ENCODE measurements at places on chromosomes 6 and 20. TPM values are rescaled to one million over a fixed set of nuclear protein-coding genes. Genes with fewer than 3 reads are reported as not detected.

Gene GMDS
- 11.8 TPM for total RNA-seq

DNA sequence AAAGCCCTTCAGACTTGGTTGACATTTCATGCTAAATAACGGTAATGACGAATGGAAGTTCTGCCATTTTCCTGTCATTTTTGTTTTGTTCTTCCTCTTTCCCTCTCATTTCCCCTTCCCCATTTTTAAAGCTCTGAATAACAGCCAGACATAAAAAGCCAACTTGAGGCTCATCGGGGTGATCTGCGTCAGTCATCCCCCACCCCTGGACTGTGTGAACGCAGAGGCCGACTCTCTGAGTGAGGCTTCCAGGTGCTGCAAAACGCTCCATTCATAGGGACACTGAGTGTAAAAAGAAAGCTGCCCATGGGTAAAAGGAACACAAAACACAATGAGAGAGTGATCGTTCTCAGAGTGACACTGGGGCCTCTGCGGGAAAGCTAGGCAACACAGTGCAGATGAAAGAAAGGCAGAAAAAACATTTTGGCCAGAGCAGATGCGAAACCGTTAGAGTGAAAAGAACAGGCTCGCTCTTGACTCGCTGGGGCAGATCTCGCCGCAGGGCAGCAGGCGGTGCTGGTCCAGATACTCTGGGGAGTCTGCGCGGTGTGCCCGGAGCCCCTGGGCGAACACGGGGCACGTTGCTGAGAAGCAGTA, 684.8 kb downstream of the QKI start:
- DNase-seq: no peak

DNA sequence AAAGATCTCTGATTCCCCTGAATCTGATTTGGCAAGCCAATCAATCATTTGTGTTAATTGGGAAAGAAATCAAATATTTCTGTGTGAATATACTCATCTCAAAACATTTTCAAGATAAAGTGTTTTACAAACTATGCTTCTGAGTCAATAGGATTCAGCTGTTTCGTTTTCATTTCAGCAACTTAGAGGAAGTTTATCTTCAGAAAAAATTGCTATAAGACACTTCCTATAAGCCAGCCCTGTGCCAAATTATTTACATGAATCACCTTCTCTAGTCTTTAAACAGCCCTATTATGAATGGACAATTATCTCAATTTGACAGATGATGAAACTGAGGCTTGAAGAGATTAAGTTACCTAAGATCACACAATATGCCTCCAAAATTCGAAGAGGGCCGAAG, 10.9 kb downstream of the DEFB129 start:
- DNase-seq: no peak

GRCh38 chr6:69887026-69887425, 20.7 kb downstream of the COL19A1 start:
- no peak for DNase-seq

- DNase-seq: no peak
Measured at GRCh38 chr6:3202999-3203696, 24.3 kb downstream of the TUBB2B start.

DNA sequence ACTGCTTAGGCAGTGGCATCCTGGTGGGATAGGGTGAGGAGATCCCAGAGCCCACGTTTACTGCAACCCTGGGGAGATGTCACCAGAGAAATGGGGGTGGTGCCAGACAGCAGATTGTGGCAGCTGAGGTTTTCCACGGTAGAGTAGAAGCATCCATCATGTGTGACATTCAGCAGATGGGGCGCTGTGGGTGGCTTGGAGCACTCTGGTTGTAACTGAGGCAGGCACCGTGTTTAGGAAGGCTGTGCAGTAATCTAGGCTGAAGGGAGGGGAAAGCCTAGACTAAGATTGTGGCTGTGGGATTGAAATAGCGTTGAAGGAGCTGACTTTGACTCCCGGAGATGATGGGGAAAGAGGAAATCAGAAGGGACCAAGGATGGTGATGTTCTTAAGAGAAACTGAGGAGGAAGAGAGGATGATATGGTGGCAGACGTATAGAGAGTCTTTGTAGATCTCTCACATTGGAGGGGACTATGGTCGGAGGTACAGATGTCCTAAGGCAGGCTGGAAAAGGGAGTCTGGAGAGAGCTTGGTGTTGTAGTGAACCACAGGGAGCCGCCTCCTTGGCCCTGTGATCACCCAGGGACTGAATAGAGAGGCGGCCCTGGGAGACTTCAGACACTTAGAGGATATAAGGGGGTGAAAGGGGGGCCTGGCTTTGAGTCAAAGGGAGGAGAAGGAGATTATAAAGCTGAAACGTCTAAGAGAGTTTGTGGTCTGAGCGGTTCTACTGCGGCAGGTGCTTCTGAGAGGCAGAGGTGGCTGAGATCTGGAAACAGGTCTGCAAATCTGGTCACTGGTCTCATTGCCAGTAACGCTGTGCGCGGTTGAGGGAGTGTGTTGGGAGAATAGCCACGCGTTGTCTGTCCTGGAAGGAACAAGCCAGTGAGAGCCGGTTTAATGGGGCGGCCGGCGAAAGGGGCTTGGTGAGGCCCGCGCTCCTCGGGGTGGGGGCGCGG, 792 bp upstream of the MICA start:
- DNase-seq: no peak

DNA sequence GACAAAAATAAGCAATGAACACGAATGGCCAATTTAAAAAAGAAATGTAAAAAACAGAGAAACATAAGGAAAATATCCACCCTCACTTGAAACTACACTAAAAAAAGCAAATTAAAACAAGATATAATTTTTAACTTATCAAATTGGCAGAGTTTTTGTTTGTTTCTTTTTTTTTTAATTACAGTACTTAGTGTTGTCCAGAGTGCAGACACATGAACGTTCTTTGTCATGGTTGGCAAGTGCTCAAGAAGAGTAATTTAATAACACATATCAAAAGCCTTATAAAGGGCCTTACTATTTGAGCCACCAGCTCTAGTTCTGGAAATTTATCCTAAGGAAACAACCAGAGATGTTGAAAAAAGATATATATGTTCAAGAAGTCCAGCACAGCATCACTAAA, 142.3 kb downstream of the ATXN1 start:
- DNase-seq: no peak

Gene SLC22A16
- not detected for total RNA-seq

All from right atrium auricular region (tissue), 2 donors.